ENCODE measurements at places on chromosomes 2 and 18.

DNA sequence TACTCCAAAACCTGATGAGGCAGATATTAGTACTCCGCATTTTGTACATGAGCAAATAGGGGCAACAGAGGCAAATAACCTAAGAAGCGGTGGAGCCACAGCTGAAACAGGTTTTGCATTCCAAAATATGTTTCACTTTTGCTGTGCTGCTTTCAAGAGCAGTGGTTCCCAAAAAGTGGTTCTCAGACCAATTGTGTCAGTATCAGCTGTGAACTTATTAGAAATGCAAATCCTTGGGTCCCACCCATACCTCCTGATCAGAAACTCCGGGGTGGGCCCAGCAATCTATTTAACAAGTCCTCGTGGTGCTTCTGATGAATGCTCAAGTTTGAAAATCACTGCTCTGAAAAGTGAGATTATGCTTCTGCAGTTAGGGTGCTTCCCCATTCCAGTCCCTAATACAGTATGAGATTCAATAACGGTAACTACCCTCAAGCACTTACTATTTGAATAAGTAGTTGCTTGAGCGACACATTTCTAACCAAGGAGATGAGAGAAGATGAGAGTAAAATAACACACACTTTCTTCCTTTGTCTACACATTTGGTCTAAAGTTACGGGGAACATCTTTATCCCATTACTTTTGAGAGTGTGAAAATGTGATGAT is 17.8 kb upstream of the TCF4 start:
- peak; percentile 1 for DNase-seq

DNA sequence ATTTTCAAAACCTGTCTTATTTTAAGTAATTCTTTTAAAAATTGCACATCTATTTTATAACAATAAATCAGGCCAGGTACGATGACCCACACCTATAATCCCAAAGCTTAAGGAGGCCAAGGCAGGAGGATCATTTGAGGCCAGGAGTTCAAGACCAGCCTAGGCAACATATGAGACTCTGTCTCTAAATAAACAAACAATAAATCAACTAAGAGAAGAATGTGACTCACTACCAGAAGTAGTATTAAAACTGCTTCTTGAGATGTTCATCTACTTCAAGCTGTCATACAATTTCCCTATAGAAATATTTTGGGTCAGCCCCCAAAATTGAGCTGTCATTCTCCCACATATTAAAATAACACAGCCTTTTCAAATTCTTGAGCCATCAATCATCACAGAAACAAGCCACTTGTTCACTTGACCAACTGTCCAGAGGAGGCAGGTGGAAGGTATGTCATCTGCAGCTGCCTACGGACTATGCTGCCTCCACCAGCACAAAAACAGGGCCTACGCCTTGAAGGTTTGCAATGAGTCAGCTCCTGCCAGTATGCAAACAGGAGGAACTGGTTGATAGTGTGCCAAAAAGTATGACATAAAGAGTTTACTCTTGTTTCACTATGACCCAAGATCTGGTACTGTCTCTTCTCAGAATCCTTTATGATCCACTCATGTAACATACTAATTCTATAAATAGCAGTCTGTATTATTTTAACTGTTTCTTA is 33.6 kb downstream of the KIDINS220 start:
- peak; percentile 69 for DNase-seq

DNA sequence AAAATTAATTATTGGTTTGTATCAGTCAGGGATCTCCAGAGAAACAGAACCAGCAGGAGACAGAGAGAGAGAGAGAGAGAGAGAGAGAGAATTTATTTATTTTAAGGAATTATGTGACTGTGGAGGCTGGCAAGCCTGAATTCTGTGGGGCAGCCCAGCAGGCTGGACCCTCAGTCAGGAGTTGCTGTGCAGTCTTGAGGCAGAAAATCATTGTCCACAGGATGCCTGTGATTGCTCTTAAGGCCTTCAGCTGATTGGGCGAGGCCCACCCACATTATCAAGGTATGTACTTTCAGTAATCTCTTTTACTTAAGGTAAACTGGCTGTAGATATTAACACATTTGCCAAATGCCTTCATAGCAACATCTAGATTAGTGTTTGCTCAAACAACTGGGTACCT is 155.3 kb downstream of the SEPTIN10 start:
- no peak for DNase-seq

DNA sequence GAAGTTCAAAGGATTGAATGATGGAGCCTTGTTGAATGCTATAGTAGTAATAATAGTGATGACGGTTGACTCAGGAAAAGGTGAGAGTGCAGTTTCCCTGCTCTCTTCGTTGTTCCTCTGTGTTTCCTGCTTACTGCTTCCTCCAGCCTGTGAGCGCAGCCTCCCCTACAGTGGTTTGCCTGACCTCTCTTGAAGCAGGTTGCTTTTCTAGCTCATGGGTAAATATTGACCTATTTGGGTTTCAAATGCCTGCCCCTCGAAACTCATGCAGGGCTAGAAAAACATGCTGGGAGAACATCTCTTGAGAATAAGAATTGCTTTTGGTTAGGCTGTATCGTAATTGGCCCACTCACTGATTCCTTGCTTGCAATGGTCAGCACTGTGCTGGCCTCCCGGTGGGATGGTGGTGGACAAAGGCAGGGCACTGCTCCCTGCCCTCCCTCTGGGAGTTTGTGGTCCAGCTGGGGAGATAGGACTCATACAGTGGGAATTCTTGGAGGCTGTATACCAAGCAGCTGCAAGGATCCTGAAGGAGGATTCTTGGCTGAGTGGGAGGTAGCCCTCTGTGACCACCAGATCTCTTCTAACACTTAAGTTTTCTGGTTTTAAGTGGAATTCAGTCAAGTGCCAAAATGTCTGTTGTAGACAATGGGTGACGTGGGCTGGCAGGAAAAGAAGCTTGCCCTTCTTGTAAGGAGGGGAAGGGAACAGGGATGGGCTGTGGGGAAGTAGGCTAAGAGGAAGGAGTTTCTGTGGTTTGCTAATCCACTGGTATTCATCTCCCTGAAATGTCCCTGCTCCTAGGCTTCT is 5.4 kb upstream of the RNF181 start:
- DNase-seq: no peak

DNA sequence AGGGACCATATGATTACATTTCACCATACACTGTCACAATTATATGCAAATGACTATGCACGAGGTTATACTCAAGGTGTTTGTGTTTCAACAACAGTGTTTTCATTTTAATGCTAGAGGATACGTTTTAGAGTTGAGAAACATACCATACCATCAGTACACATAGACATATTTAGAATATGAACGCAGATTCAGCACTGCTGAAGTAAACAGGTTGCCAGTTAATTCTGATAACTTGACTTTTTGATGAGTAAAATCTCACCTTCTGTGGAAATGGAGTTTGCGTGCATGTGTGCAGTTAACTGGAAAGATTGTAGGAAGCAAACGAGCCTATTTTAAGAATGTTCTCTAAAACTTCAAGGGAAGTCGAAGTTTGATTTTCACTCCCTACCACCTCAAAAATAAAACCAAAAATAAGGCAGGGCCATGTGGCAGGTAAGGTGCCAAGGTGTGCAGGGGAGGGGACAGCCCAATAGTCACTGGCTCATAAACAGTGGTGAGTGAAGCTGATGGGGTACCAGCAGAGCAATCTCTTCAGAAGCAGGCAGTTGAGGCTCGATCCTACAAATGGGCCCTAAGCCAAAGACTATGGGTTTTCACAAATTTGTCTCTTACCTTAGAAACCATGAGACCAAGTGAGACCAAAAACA is 213.1 kb downstream of the IKZF2 start:
- no peak for DNase-seq

GRCh38 chr2:54077088-54077900 is 38.1 kb upstream of the ACYP2 start:
- no peak for DNase-seq

DNA sequence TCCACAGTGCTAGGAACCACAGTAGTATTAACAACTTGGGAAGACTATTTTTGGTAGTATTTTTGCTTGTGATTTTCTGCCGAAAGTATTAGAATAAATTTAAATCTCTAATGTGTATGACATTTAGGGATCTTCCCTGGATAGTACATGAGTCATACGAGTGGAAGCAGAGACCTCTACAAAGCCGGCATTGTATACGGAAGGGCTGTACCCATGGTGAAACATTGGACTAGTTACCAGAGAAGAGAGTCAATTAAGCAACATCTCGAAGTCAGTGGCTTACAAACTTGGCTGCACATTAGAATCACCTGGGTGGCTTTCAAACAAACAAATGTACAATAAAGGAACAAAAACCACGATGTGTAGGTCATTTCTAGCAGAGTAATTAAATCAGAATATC is 1131.7 kb upstream of the LRRTM1 start:
- DNase-seq: no peak

DNA sequence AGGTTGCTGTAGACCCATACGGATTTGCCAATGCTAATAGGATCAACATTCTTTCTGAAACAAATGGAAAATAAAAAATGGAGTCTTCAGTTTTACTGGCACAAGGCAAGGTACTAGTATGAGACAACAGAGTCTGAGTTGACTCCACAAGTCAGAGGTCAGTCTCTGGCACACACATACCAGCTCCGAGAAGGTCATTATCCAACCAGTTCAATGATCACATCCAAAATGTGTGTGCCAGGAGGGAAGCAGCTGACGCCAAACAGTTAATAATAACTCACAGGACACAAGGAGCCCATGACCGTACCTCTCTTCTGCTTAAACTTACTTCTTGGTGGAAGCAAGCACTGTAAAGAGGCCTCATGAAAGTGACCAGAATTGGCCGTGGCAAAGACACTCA is 528.6 kb downstream of the ZNF516 start:
- no peak for DNase-seq

GRCh38 chr2:19942199-19942598 is 40.4 kb upstream of the TTC32 start:
- DNase-seq: no peak

GRCh38 chr2:11920993-11921583 is 174.7 kb downstream of the LPIN1 start:
- DNase-seq: no peak

DNA sequence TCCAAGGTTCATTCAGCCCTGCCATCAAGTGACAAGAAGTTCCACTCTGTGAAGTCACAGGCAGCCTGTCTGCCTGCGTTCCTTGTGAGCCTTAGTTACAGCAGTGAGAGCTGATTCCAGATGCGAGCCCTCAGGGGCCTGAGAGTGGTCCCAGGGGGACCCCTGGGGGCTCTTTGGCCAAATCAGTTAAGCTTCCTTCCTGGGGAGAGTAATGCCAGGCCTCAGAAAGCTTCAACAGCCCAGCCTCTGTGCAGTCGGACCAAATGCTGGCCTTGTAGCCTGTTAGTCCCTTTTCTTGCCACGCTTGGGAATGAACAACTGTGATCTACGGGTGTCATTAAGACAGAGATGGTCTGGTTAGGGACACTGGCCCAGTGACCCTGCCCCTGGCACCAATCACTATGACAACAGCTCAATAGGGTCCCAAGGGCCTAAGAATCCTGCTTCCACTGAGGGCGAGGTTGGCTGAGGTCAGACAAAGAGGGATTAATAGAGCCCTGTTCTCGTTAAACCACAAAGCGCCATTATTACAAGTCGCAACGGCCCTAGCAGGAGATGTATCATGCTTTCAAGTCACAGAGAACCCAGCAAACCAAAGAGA is 50.9 kb downstream of the HS1BP3 start:
- DNase-seq: no peak

DNA sequence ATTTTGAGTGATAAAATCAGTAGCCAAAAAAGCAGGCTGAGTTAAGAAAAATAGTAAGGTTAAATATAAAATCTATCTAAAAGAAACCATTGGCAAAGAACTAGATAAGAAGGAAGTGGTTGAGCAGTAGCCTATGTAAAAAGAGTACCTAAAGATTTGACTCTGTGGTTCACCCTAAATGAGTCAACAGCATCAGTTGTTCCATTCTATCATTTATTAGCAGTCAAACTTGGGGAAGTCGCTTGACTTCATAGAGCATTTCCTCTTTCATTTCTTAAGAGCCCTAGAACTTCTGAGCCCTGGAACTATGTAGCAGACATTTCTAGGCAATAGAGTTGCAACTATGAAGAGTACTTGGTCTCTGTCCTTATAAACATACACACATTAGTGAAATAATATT is 381.7 kb downstream of the NUP35 start:
- no peak for DNase-seq

DNA sequence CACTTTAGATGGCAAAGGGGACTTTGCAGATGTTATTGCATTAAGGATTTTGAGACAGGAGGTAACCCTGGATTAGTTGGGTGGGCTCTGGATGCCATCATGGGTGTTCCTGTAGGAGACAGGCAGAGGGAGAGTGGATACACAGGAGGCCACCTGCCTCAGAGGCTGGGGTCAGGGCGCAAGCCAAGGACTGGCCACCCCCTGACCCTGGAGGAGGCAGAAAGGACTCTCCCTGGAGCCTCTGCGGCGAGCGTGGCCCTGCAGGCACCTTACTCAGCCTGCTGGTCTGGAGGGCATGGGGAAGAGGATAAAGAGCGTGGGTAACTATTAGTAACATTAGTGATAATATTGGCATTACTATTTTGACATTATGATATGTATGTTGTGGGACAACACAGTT is 21.6 kb upstream of the OTOS start:
- DNase-seq: no peak

- no peak for DNase-seq
Measured at GRCh38 chr2:21228041-21228895, 104.5 kb downstream of the TDRD15 start.

GRCh38 chr18:77138270-77138669 is 5.7 kb upstream of the MBP start:
- no peak for DNase-seq

- DNase-seq: no peak
Measured at GRCh38 chr18:26547646-26548414, 523 bp downstream of the KCTD1 start.

GRCh38 chr2:146847846-146848245 is 997.0 kb upstream of the ACVR2A start:
- DNase-seq: no peak

DNA sequence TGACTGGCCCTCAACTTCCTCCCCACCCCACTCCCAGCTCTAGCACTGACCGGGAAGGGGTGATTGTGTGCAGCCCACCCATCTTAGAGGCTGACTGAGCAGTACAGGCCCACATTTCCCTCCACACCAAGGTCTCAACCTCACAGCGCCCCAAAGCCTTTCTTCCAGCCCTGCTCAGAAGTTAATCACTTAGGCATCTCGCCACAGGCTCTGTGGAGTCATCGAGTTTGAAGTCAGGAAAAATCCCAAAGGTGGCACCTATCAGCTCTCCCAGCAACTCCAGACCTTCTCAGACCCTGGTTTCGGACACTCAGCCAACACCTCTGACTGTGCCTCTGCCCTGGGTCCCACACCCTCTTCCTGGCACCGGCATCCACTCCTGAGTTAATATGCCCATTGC is 43.0 kb upstream of the GLI2 start:
- no peak for DNase-seq

DNA sequence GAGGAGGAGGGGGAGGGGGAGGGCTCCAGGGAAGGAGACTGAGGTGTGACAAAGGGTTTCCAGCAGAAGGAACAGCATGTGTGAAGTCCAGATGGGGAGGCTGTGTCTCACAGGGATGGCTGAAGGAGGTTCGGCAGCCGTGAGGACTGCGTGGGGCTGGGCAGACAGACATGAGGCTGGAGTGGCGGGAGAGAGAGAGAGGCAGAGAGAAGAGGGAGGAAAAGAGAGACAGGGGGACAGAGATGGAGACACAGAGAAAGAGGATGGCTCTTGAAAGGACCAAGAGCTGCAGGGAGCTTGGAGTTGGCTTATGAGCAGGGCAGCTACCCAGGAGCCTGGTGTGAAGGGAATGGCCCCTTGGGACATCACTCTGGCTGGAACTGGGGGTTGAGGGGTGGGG is 138.9 kb upstream of the ASB18 start:
- no peak for DNase-seq

Measured in GM12878 (cell line).